ENCODE measurements at places on chromosomes 13 and 19.

DNA sequence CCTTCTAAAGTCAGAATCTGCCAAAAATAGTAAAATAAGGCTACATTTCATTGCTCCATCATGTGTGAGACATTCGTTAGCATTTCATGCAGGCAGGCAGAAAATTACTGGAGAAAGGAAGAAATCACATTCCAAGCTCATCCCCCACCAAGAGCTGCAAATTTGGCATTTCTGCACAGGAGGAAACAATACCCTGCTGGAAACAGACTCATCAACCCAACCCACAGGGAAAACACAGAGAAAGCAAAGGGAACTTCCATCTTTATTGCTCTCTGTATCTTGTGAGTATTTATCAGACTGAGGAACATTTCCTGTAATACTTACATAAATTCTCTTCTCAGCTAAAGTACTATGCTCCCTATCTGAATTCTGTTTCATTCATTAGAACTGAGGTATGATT is 95.7 kb downstream of the KCTD12 start:
- no peak for DNase-seq

GRCh38 chr13:106548064-106548696 is 12.7 kb upstream of the EFNB2 start:
- DNase-seq, result no peak

DNA sequence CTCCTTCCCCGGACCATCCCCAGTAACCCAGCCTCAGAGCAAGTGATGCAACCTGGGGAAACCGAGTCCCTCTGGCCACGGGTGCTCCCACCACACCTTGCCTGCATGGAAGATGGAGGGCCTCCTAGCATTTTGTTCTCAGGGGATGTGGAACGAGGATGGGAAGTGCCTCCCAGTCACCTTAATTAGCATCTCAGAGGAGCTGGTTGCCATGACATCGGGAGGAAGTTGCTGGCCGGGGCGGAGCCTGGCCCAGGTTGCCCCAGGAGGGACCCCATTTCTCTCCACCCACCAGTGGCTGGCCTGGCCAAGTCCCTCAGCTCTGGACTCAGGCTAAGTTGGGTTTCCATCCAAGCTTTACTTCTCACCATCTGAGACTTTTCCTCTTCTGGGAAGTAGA is 24.1 kb upstream of the PTPRS start:
- DNase-seq, result no peak

DNA sequence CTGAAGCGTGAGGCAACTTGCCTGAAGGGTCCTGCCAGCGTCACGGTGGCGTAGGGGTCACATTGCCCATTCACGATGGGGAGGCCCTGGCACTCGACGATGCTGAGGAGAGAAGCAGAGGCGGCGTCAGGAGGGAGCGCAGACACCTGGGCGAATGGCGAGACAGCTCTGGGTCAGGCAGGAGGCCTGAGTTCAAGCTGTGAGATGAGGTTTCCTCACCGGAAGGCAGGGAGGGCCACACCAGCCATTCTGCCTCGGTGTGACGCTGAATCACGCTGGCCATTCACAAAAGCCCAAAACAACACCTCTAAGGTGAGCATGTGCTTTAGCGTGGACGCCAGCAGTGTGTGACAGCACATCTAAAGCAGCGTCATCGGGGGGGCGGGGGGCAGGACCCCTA is 54.0 kb upstream of the C13orf46 start:
- DNase-seq, result no peak

DNA sequence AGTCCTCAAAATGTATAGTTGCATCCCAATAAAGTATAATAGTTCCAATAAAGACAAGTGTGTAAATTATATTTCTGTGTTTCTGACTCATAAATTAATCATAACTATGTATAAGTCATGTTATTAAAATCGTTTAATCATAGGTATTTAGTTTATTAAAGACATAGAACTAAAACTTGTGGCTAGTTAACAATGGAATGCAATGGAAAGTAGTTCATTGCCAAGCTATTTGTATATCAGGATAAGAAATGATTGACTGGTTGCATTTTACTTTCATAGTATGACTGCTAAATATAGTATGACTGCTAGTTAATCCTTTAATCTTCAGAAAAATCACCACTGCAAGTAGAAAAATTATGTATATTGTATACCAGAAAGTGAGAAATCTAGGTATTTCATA is 16.9 kb downstream of the COG3 start:
- DNase-seq, result no peak

- DNase-seq, result no peak
Observed at GRCh38 chr13:48264058-48264457, 31.1 kb downstream of the ITM2B start.

DNA sequence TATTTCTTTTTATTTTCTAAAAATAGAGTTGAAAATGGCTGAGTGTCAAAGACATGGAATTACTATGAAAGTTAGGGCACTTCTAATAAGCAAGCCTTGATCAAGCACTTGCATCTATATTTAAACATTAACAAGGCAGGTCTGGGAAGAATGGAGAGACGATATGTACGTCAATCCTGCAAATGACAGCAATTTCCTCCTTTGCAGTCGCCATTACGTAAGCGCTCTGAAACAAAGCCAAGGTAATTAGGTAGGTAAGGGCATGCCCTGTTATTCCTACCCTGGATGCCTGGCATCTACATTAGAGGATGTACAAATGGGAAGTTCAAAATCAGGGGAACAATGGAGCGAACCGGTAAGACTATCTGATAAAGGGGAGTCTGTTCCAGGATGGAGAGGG is 664.0 kb upstream of the ARGLU1 start:
- DNase-seq, result no peak

- DNase-seq, result peak; percentile 41
Observed at GRCh38 chr13:111262281-111262680, 58.2 kb upstream of the TEX29 start.

- DNase-seq, result no peak
Observed at GRCh38 chr13:76398425-76398824, 487.8 kb downstream of the KCTD12 start.

DNA sequence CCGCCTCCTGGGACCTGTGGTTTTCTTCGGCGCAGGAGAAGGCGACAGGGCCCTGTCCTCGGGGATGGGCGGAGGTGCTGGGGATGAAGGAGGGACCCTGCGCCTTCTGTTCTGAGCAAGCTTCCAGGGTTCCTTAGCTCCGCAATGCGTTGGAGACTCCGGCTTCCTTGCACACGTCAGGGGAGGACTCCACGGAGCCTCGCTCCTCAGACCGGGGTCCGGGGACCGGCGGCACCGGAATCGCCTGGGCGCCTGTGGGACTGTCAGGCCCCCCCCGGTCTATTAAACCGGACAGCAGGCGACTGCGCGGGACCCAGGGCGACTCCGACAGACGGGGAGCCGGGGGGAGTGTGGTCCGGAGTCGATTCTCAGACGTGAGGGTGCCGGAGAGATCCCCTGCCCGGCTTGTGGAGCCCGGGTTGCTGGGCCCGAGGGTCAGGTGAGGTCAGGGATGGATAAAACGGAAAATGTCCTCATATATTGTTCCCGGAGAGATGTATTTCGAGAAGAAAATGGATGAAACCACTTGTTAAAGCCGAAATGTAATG is 227.4 kb downstream of the TEX29 start:
- peak; percentile 46 for DNase-seq

DNA sequence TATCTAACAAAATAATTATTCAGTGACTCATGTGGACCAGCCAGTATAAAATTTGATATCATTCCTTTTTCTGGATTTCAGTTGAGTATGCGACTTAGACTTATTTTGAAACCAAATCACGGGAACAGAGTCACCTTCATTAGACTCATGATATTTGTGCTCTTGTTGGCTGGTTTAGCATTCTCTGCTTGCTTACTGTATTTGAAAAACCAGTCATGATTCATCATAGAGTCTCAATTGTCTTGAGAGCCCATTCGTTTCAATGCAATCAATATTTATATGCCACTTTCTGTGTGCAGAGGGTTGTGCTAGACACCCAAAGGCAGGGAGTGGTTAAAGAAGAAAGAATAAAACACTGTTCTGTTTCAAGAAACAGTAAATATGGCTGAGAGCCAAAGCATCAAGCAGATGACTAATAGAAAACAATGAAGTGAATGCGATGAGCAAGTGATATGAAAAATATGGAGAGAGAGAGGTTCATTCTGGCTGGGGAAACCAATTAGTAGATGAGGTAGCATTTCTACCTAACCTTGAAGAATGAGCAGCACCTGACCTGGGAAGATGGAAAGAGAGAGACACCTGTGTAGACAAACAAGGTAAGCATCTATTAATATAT is 99.6 kb upstream of the MBNL2 start:
- DNase-seq, result no peak

DNA sequence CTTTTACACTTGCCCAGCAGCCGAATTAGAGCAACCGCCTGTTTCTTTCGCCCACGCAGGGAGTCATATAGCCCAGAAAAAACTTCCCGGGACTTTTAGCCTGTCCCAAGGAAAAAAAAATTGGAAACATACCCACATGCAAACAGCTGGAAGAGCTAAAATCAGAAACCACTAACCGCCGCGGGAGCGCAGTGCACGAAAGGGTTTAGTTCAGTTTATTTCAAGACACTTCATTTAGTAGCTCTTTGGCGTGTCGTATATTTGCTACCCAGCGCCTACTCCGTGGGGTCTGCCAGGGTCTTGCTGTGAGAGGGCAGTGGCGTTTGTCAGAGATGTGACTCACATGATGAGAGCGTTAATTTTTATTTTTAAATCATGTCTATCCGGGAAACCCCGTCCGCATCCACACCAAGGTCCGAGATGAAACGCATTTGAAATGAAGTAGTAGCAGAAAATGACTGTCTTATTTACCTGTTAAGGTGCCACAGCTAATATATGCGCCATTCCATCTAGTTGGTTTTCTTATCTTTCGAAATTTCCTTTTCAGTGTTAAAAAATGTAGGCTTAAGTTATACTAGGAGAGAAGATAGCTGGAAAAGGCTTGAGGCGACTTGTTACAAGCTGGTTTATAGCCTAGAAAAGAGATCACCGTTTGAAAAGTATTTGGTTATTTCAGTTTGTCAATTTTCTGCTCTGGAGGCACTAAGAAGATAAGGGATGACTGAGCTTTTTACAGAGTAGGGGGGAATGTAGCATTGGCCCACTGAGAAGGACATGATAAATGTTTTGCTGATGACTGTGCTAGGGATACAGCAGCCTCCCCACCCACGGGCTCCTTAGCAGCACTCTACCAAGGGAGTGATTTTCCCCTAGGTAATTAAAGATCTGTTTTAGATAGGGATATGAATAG is 1.7 kb downstream of the KLF5 start:
- no peak for DNase-seq

GRCh38 chr19:55174425-55175116 is 5.5 kb downstream of the SYT5 start:
- DNase-seq, result no peak

GRCh38 chr19:20102097-20102496 is 24.3 kb downstream of the ZNF90 start:
- no peak for DNase-seq

Measured in coronary artery (tissue), 2 donors.